CD4-positive, alpha-beta memory T cell (primary cell): ENCODE measurements at places on chromosomes 3 and 15. TPM values are rescaled to one million over a fixed set of nuclear protein-coding genes. Genes with fewer than 3 reads are reported as not detected.

DNA sequence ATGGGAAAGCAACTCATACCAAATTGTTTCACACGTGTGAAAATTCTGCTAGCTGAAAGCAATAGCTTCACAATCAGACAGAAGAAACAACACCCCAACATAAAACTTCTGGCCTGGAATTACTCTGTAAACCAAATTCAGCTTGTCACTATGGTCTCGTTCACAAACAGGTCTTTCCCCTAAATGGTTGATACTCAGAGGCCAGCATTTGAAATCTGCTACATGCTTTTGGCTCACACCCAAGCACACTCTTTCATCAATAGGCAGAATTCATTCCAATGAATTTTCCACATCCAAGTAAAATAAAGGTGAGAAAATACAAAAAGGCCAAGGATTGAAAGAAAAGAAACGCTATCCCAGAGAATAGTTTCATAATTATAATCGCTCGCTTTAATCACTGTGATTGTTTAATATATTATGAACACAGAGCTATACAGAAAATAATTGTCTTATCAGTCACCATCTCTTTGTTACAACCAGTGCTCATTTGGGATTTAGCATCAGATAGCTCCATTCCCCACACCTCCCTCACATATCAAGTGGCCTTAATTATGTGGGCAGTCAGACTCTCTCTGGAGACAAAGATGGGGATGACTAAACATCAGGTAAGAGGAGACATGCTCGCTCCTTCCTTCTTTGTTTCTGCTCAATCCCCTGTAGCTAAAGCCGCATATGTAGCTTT, 503.8 kb upstream of the ARRDC4 start:
- H3K27me3 ChIP-seq = no peaks in the 10 kb centered on the region
- DNase-seq = no peak
- H3K27ac ChIP-seq = no peak overlapping the region

DNA sequence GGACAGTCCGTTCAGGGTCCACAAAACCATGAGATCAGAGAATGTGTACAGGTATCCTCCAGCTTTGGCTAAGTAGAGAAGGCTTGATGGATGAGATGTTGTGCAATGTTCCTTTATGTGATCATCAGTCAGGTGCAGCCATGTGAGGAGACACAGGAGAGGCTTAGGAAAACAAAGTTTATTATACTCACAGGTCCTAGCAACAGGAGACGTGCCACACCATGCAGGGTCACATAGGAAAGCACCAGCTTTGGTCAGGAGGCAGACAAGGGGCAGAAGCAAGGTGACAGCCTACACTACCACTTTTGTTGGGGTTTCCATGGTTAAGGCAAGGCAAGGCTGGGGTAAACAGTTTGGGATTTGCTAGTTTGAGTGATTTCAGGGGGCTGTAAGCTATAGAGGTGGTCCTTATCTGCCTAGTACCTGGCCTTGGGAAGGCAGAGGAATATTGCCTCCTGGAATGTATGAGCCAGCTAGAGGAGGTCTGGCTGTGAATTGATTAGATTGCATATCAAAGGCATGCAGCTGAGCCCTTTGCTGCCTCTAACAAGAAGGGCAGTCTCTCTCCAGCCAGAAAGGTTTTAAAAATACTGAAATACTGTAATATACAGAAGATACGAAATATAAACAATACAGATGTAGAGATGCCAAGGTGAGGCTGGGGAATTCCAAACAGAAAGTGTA, 248.6 kb downstream of the RYR3 start:
- no peak for DNase-seq
- H3K27ac ChIP-seq = no peak overlapping the region
- no peak overlapping the region for H3K4me3 ChIP-seq
- no peaks in the 10 kb centered on the region for H3K27me3 ChIP-seq
- no peaks in the 10 kb centered on the region for H3K4me1 ChIP-seq

GRCh38 chr3:43748645-43749044, 57.9 kb downstream of the ABHD5 start:
- no peaks in the 10 kb centered on the region for H3K27me3 ChIP-seq
- H3K36me3 ChIP-seq = no peaks in the 10 kb centered on the region
- no peak overlapping the region for H3K27ac ChIP-seq
- H3K4me3 ChIP-seq = no peak overlapping the region

DNA sequence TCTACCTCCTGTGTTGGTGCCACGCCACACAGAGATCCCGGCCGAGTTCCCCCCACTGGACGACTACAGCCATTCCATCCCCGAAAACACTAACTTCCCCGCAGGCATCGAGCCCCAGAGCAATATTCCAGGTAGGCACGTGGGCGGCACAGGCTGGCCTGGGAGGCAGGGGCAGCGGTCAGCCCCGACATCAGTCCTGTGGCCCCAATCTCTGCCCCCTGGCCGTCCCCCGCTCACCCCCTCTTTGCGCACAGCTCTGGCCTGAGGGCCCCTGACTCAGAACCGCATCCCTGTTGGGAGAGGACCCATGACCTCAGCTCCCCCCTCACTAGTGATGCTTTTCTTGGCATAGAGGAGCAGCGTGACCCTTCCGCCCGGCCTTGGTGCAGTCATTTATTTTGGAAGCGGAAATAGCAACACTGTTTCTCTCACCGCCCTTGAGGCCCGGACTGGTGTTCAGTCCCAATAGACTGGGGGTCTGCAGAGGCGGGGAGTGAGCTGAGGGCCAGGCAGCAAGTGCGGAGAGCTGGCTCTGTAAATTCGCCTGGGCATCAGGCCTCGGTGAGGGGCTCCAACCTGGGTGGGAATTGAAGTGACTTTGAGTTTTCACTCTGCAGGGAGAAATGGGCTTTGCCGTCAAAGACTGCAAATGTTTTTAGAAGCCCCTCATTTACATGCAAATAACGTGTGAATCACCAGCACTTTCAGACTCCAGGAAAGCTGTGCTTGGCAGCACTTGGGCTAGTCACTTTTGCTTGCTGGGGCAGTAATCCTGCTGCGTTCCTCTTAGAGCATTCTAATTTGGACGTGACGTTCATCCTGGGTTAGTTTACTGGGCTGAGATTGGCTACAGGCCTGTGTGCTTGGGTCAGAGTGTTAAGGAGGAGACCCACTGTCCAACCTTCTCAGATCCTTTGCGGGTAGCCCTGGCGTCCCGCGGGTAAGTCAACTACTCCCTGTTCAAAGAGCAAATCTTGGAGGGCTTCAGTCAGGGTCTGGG, 88.9 kb downstream of the AAGAB start:
- H3K27ac ChIP-seq = no peak overlapping the region
- peaks cover 6% of the 10 kb centered on the region for H3K4me1 ChIP-seq
- H3K36me3 ChIP-seq = peaks cover 49% of the 10 kb centered on the region
- no peak for DNase-seq

DNA sequence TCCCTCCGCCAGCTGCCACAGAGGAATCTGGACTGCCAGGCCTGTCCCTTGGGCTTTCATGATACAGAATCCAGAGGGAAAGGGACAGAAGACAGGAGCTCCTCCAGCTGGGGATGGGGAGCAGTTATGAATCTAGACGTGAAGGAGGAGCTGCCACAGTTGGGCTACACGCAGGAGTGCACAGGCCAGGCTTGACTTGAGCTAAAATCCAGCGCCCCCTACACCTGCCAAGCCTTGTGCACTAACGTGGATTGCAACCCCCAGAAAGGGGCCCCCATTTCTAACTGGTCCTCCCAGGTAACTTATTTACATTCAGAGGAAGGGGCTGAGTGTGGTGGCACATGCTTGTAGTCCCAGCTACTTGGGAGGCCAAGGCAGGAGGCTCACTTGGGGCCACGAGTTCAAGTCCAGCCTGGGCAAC, 14.3 kb downstream of the KLHL6 start:
- H3K27me3 ChIP-seq = no peaks in the 10 kb centered on the region
- H3K36me3 ChIP-seq = no peaks in the 10 kb centered on the region
- peaks cover 85% of the 10 kb centered on the region for H3K4me1 ChIP-seq
- no peak overlapping the region for H3K27ac ChIP-seq

The NR2E3 gene
- total RNA-seq = not detected
